ENCODE measurements at places on chromosomes 3 and 15.

GRCh38 chr3:150213577-150213976 lies 194.5 kb upstream of the TSC22D2 start:
- DNase-seq = no peak

DNA sequence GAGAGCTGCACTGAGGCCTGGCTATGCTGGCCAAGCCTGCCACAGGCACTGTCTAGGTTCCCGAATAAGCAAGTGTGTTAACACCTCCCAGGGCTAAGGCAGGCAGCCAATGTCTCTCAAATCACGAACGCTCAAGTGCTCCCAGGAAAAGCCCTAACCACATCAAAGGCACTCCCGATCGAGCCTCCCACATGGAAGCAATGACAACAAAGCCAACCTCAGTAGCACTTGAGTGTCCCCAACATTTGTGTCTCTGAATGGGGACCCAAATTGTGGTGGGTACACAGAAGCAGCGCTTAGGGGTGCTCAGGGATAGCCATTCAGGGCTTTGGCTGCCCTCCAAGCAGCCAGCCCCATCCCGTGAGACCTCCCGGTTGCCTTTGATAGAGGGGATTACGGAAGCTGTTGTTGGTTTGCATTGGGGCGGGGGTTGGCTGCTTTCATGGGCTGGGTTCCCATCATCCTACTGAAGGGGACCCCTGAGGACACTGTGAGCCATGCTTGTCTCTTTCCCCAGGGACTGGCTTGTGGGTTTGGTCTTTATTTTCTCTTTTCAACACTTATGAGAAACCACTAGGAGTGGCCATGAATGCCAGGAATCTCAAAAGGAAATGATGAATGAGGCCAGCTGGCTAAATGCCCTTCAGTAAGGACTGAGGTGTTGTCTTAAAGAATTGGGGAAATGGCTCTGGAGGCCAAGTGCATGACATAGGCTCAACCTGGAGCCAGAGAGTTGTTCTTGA lies 234.1 kb upstream of the FEZF2 start:
- no peak for DNase-seq

DNA sequence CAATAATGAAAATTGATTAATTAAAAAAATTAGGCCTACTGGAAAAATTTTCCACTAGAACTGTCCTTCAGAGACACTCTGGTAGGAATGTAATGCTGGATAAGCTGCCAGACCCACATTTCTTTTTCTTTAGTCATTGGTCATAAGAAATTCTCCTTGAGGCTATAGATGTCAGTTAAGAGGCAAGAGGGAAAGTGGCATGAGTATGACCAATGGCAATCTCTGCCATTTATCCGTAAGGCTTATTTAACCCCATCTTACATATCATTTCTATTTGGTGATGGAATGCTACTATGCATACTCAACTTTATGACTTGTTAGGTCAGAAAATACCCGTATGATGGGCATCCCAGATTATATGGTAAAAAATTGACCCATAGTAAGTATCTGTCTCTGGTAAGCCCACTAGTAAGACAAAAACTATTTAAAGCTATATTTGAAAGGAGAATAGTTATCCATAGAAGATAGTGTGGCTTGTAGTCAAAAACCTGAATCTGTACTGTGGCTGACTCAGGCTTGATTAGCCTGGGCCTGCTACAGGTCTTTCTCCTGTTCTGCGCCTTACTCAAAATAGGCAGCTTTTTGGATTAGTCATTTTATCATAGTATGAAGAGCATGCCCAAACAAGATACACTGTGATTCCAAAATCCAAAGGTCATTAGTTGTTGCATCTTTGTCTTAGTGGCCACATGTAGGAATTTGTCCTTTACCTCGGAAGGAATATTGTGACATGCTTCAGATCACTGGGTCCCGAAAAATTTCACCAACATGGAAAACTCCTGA lies 314.7 kb downstream of the PYDC2 start:
- no peak for DNase-seq

GRCh38 chr3:70737666-70738290 lies 425.3 kb upstream of the MDFIC2 start:
- peak; percentile 10 for DNase-seq

GRCh38 chr3:13935494-13936094 lies 55.7 kb upstream of the WNT7A start:
- no peak for DNase-seq

GRCh38 chr15:75662823-75663519 lies 15.3 kb downstream of the SNX33 start:
- DNase-seq = no peak
